Transverse colon (tissue), 4 donors: ENCODE measurements at places on chromosomes 4 and X. TPM values are rescaled to one million over a fixed set of nuclear protein-coding genes. Genes with fewer than 3 reads are reported as not detected.
A peak's percentile ranks its signal among the peaks of the same experiment; 100 is the strongest.

DNA sequence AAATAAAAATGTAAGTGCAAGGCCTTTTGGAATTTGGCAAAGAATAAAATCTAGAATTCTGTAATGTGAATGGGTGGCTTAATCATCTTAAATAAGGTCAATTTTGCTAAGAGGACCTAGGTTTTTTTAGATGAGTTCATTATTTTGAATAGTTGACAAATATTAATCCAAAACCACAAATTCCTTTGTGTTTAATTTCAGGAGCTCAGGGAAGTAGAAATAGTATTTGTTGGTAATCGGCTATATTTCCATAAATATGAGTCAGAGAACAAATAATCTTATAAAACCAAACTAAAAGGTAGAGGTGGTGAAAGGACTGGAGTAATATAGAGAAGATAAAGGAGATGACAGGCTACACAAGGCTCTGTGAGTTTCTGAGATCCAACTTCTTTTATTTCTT lies 190.4 kb upstream of the TLL1 start:
- DNase-seq: no peak

GRCh38 chrX:119105826-119106225 lies 21.8 kb downstream of the KIAA1210 start:
- no peak for DNase-seq

GRCh38 chr4:78136109-78137081 lies 79.3 kb downstream of the FRAS1 start:
- no peak for DNase-seq

DNA sequence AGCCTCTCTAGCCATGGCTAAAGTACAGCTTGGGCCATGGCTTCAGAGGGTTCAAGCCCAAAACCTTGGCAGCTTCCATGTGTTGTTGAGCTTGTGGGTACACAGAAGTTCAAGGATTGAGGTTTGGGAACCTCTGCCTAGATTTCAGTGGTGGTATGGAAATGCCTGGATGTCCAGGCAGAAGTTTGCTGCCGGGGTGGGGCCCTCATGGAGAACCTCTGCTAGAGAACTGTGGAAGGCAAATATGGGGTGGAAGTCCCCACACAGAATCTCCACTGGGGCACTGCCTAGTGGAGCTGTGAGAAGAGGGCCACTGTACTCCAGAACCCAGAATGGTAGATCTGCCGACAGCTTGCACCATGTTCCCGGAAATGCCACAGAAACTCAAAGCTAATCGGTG lies 59.5 kb downstream of the NEXMIF start:
- no peak for DNase-seq

GRCh38 chr4:38179690-38180377 lies 219.6 kb downstream of the PTTG2 start:
- peak; percentile 88 for DNase-seq

- DNase-seq: no peak
Observed at GRCh38 chr4:164894702-164895101, 17.7 kb downstream of the APELA start.

DNA sequence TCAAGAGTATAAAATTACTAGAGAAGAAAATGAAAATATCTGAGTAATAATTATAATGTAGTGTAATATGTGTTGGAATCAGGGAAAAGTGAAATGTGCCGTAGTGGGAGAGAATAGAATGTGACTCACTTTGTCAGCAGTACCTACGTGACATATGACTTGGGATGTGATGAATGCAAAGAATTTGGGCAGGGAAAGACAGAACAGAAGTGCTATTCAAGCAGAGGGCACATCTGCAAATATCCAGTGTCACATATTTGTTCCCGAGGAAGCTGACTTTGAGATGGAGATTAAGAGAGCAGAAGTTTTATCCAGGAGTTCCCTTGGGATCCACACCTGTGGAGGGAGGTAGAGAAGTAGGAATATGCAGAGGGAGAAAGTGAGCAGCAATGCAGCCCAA lies 69.3 kb upstream of the HS3ST1 start:
- DNase-seq: no peak

- no peak for DNase-seq
Observed at GRCh38 chr4:36930562-36931111, 313.9 kb upstream of the NWD2 start.

GRCh38 chr4:139854668-139855403 lies 189.2 kb downstream of the MGST2 start:
- DNase-seq: no peak

GRCh38 chrX:23828881-23829280 lies 45.9 kb downstream of the SAT1 start:
- no peak for DNase-seq

DNA sequence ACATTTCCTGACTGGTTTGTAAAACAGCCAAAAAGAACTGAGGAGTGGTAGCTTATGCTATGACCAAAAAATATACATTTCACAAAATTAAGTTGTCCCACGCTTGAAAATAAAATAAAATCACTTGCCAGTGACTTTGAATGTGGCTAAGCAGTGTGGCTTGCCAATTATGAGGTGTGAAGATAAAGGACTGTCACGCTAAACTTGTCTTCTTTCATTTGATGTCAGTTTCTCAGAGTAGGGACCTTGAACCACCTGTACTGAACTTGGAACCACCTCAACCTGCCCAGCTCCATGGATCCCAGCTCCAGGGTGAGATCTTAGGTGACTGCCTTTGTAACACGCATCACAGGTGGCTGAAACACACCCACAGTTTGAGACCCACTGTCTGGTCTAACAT lies 113.7 kb upstream of the TBL1X start:
- DNase-seq: no peak

DNA sequence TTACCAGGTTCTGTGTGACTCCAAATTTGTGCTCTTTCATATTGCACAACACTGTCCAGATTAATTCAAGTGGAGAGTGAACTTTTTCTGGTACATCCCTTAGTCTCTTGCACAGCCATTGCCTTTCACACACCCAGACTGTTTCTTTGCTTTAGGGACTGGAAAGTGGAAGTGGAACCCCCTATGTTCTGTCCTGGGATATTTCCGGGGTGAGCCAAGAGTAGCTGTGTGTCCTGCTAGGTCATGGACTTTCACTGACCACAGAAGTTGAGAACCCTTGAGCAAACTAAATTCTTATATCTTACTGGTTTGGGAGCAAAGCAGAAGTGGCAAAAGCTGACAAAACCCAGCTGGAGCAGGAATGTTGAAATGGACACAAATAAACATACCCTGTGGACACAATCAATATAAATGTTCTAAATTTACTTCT lies 10.3 kb upstream of the VSIG4 start:
- peak; percentile 12 for DNase-seq

GRCh38 chr4:177640864-177641263 lies 198.6 kb upstream of the AGA start:
- no peak for DNase-seq

DNA sequence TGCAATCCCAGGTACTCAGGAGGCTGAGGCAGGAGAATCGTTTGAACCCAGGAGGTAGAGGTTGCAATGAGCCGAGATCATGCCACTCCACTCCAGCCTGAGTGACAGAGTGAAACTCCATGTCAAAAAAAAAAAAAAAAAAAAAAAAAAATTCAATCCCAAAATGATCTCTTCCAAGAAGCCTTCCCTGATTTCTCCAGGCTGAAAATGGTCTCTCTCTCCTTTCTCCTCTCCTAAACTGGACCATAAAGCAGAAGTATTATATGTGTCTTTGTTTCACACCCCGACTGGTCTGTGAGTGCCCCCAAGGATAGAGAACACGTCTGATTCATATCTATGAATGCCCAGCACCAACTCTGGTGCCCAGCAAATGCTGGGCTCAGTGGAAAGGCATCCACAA lies 17.3 kb upstream of the KDM5C start:
- DNase-seq: no peak

GRCh38 chr4:143667461-143667860 lies 33.0 kb downstream of the FREM3 start:
- no peak for DNase-seq

- DNase-seq: peak; percentile 65
Observed at GRCh38 chr4:25860586-25861279, 2.1 kb downstream of the SEL1L3 start.

DNA sequence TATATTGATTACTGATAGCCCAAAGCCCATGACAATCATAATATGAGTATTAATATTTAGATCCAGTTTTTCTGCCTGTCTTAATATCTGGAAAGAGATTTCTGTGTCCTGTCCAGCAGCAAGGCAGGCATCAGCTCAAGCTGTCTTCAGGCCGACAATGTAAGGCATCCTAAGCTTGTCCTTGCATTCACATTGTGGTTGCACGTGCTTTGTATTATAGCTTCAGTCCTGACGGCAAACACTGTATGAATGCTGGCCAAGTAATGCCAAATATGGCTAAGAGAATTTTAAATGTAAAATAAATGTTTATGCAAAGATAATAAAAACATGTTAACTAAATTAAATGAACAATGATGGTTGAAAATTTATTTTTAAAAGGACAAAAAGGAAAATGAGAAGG lies 255.7 kb upstream of the RPS6KA3 start:
- DNase-seq: no peak

DNA sequence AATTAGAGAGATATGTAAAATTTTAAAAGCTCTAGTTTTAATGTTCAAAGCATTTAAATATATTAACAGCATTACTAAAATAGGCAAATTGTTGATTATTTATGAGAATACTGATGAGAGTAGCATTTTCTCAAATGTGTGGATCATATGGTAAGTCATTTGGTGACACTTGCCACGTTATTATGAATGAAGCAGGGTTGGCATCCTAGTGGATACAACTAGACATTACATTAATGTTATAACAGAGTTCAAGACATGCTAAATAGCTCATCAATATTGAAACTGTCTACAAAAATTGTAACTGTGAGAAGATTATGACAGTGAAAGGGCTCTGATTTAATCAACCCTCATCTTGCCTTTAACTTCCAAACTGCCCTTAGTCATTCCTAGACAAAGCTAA lies 171.1 kb downstream of the PDGFC start:
- DNase-seq: no peak

DNA sequence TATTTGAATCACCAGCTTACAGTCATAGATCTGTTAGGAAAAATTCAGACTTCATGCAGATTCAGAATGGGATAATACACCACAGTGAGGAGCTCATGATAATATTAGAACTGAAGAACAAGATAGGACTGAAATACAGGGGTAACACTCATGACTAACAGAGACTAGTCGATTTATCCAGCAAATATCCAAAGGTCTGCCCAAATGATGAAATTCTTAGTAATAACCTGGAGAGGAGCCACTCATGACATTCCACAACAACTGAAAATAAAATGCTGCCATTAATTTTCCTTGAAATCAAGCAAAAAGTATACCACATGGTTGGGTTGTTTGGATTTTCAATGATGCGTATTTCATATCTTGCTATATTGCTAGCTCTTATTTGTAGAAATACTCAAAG lies 903.7 kb upstream of the ADGRL3 start:
- DNase-seq: no peak

DNA sequence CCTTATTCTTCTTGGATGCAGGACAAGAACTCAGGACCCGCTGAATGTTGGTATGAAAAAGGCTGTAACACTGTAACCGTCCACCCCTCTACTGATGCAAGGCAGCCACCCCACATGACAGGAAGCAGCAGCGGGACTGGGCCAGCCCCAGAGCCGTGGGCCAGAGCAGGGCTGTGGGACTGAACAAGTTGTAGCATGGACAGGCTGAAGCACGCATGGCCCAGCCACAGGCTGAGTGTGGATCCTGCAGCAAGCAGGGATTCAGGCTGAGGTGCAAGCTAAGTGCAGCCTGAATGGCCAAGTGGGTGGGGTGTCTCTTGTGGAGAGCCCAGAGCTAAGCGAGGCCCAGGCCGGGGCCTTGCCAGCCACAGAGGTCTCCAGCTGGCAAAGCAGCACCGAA lies 632.2 kb downstream of the SPOCK3 start:
- DNase-seq: no peak

GRCh38 chrX:42708222-42708621 lies 69.7 kb downstream of the PPP1R2C start:
- DNase-seq: no peak

GRCh38 chrX:63768760-63769159 lies 16.3 kb downstream of the ARHGEF9 start:
- DNase-seq: no peak

DNA sequence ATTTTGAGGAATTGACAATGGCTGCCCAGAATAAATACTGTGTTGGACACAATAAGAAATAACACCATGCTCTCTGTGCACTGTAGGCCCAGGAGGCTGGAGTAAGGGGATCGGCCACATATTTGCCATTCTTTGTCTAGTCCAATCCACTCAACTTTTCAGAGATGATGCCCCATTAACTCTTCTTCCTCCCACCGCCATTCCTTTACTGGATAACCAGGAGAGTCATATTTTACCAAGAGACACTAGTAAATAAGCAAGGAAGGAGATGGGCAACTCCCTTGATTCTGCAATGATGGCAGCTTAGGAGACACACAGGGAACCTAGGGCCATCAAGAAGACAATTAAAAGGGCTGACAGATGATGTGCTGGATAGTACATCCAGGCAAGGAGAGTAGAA lies 87.9 kb upstream of the GPC3 start:
- DNase-seq: no peak

- DNase-seq: no peak
Observed at GRCh38 chrX:153778684-153779101, 2.1 kb upstream of the SRPK3 start.

DNA sequence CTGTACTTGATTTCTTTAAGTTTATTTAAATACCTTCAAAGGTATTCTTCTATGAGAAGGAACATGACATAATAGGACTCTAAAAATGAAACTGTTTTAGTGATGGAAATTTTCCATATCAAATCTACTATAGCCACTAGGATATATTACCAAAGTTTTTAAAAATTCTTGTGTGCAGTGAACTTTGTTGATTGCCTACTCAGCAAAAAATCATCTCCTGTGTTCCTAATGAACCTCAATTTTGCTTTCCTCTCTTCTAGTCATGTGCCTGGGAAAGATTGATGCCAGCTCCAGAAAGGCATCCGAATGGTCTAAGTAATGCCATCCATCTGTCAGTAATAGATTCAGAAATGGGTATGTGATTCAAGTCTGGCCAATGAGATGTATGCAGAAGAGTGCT lies 111.1 kb downstream of the ANXA3 start:
- no peak for DNase-seq

GRCh38 chr4:16830081-16830480 lies 68.4 kb downstream of the LDB2 start:
- DNase-seq: no peak

The ESX1 gene
- total RNA-seq: not detected

The GLRA3 gene
- total RNA-seq: not detected

The HHIP gene
- 0.20 TPM for total RNA-seq

The IL15 gene
- 0.75 TPM for total RNA-seq

The SLC9B1 gene
- total RNA-seq: 0.79 TPM

The MAGEA4 gene
- not detected for total RNA-seq

The TENM3 gene
- 9.3 TPM for total RNA-seq

The GYPA gene
- total RNA-seq: not detected

The RHOH gene
- 10.3 TPM for total RNA-seq

The FAM184B gene
- total RNA-seq: 0.75 TPM

The DCAF4L1 gene
- 0.32 TPM for total RNA-seq

The FAM47A gene
- total RNA-seq: not detected
